ENCODE measurements at places on chromosomes 5 and 9.

DNA sequence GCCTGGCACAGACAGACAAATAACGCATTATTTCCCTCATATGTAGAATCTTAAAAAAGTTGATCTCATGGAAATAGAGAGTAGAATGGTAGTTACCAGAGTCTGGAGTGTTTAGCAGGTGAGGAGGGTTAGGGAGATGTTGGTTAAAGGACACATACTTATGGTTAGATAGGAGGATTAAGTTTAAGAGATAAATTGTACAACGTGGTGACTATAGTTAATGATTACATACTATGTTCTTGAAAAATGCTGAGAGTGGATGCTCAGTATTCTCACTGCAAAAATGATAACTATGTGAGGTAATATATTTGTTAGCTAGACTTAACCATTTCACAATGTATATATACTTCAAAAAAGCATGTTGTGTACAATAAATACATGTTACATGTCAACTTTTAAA, 38.0 kb downstream of the CERT1 start:
- no peak for DNase-seq

DNA sequence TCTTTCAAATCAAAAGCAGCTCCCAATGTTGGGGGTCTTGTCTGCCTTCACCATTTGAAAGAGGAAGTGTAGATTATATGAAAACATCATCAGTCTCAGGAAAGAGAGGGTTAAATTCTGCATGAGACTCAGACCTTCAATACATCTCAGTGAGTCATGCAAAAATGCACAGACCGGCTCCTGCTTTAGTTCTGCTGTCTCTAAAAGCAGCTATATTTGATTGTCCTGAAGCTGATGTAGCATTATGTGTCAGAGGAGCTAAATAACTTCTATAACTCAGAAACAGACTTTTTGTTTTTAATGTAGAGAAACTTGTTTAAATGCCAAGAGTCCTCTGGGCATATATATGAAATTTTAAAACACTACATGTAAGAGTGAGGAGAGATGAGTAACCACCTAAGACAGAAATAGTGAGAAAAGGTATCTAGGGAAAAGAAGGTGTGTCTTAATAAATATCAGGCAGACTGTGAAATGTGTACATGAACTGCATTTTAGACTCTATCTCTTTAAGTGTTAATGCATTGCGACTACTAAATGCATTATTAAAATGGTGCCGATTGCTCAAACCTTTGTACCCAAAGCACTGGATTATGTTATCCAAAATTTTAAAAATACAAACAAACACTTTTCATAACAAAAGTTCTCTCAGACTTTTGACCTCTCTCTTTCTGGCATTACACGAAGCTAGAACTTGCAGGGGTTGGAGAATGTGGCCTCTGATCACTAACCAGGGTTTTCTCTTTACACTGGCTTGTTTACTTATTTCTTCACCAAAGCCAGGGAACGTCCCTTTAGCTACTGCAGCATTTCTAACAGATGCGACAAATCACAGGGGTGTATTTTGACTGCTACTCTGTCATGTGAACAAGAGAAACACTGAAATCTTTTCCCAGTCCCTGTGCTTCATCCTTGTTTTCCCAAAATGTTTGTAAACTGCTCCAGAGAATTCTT, 302.3 kb downstream of the ARL15 start:
- DNase-seq = peak; percentile 65

GRCh38 chr9:1939466-1939865, 75.7 kb upstream of the SMARCA2 start:
- DNase-seq = no peak

DNA sequence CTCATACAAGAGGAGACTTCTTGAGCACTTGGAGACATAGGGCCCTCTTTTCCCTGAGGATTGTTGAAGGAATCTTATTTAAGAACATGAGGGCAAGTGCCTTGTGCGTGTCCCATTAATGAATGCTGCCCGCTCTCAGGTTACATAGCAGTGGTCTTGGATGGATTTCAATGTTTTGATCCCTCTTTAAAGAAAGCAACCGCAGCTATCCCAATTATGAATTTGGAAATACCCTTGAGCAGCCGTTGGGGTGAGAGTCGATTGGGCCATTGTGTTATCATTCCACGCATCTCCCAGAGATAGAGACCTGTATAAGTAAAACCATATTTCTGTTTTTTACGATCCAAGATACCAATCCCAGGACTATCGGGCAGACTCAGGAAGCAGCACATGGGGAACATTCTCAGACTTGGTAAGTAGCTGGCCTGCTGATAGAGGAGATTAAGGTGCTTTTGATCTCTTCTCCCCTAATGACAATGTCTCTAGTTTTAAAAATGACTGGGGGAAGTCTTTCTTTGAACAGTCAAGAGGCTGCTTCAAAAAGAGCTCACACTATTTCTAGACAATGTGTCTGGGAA, 145.3 kb downstream of the MACROH2A1 start:
- peak; percentile 79 for DNase-seq

DNA sequence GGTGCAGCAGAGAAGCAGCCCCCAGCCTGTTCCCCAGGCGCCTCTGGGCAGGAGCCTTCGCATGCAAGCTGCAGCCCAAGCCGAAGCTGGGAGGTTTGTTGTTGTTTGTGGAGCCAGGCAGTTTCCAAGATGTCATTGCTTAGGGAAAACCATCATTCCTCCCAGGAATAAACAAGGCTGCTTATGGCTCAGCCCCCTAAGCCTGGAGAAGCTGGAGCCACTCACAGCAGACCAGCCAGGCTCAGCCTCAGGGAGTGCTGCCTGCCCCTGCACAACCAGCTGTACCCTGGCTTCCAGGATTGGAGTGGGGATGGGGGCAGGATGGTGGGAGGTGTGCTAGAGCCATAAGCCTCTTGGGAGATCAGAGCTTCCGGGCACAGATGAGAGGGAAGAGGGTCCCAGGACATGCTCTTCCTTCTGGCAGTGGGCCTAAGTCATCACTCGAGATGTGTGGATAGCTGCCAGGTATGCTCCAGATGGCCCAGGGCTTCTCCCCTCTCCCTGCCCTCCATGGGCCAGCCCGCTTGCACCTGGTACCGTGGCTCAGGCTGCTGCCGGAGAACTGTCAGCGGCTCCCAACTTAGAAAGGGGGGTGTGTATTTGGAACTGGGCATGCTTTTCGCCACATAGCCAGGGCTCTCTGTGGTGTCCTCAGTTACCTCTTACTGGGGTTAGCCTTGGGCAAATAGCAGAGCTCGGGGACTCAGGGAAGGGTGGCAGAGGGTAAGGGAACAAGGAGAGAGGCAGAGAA, 105.2 kb downstream of the RGS3 start:
- DNase-seq = no peak

DNA sequence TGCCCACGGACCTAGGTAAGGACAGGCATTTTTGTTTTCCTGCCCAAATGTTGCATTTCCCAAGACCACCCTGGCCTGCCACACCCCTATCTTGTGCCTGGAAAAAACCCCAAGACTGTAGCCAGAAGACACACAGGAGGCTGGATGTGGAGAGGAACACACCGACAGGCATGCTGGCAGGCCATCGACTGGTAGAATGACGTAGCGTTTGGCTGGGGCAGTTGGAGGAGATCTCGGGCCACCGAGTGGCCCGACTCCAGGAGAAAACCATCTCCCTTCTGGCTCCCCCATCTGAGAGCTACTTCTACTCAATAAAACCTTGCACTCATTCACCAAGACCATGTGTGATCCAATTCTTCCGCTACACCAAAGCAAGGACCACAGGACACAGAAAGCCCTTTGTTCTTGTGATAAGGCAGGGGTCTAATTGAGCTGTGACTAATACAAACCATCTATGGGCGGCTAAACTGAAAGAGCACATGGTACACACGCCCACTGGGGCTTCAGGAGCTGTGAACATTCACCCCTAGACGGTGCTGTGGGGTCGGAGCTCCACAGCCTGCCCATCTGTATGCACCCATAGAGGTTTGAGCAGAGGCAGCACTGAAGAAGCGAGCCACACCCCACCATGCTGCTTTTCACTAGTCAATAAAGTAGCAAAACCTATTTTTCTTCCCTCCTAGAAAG, 38.9 kb upstream of the N4BP3 start:
- peak; percentile 6 for DNase-seq

DNA sequence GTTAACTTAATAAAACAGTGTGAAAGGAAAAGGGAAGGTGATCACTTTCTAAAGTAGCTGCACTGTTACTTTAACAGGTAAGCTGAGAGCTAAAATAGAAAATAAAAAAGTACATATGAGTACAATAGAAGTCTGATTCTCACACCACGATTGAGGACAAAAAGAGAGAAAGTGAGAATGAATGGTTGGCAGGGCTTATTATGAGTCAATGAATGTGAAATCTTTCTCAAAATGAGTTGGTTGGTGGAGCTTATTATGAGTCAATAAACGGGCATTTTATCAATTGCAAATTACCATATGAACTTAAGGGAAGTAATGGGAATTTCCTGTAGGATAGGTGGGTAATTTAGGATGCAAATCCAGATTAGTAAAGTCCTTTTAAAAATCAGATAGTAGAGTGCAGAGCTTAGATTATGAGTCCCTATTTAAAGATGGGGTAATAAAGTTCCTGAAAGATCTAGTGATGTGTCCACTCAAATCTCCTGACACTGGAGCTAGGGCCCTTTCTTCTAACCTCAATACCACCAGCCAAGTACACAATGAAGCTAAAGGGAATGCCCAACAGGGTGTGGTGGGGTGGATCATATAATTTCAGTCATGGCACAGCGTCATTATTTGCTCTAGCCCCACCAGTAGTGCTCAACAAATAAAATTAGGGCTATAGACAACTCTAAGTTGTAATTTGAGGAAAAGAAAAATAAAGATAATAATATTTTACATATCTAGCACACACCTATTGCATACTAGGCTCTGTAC, 21.1 kb upstream of the TLR4 start:
- DNase-seq = no peak

- DNase-seq = no peak
These were observed 388.9 kb upstream of the PAPPA start for GRCh38 chr9:115764645-115765044.

DNA sequence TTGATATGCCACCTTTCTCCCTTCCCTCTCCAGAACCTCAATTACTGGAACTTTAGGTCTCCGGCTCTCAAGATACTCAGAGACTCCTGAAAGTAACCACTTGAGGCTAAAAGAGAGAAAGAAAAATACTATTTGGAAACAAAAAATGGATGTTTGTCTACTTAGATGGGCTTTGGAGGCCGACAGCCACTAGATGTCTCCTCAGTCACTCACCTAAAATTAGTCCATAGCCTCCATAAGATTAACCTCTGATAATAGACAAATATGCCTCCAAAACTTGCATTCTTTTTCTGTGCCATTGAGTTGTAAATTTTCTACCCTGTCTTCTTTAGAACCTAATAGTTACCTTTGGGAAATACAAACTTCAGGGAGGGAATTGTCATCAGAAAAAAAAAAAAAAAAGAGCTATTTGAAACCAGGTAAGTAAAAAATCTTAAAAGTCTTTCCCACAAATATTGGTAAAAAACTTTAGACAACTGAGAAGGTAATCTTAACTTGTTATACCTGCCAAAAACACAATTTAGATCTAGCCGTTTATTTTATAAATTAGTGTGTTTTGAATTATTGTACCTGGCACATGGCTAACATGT, 11.2 kb upstream of the PCDH1 start:
- DNase-seq = no peak

- DNase-seq = no peak
These were observed 11.3 kb upstream of the IL6ST start for GRCh38 chr5:56006094-56006493.

DNA sequence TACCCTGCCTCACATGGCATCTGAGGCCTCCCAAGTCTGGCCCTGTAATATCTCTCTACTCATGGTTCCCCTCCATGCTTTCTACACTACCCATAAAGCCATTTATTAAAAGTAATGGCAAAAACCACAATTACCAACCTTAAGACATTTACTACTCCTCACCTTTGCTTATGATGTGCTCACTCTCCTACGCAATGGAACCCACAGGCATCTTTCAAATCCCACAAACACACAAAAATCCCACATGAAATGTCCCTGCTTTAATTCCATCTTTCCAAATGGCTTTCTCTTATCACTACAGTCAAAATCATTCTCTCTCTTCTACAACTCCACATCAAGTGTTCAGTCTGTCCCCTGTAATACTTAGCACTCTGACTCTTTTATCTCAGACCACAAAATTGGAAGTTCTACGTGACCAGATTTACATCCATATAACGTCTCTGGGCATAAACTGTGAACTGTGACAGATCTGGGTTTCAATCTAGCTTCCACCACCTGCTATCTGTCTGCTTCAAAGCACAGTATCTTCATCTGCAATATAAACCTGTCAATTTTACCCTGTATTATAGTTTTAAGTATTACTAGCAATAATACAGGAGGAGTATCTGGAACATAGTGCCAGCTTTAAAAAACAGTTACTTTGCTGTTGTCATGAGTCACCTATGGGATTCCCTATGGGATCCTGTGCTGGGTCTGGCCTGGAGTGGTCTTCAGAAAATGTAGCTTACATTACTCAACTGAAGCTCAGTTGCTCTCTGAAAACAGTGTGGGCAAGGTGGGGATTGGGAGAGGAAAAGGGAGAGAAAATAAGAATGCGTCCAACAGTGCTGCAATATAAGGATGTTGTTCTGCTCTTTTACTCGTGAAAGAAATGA, 137.1 kb upstream of the TRIM32 start:
- peak; percentile 33 for DNase-seq

DNA sequence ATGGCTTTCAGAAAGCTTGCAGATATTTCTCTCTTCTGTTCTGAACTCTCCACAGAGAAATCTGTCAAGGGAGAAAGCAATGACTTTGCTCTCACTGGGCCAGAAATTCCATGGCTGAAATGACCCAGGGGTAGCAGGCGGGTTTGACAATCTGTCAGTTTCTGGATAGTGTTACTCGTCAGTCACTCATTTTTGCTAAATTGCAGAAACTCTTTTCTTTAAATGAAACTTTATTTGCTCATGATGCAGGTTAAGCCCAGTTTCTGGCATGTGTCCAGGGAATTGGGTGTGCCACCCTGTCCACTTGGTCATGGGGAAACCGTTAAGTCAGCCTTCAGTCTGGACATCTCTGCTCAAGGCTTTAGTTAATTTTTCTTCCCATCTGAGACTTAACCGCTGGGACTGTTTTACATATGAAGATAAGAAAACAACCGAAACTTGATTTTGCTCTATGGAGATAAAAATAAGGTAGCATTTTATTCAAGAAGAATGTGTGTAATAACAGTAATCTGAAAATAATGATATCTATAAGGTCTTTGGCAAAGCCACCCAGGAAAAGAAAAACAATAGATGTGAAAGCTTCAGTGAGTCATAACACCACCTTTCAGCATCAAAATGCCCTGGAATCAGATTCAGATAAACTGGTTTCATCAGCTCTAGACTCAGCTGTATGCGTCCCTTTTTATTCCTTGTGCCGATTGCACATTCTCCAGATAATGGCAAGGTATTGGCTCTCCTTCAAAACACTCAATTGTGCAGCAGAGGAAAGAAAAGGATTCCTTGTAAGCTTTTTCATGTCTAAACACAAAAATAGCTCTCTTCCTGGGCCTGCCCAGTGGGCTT, 308.3 kb downstream of the ZSWIM6 start:
- DNase-seq = no peak

GRCh38 chr5:24645483-24645882, 705 bp upstream of the CDH10 start:
- no peak for DNase-seq

DNA sequence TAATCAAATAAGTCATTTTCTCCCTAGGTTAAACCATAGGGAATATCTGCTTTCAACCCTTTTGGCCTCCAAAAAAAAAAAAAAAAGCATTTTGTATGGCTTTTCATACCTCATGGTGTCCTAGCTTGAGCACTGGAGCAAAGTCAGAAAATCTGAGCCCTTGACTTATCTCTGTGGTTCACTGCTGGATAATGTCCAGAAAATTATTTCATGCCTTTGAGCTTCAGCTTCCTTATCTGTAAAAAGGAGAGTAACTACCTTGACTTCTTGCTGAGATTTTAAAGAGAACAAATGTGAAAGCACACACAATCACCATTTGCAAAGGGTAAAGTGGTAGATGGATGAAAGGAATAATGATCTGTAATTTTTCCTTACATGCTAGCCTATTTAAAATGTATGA, 165.9 kb downstream of the ALDH1A1 start:
- no peak for DNase-seq

Data from fibroblast of upper back skin (primary cell).